ENCODE measurements at places on chromosomes 5 and 9.

DNA sequence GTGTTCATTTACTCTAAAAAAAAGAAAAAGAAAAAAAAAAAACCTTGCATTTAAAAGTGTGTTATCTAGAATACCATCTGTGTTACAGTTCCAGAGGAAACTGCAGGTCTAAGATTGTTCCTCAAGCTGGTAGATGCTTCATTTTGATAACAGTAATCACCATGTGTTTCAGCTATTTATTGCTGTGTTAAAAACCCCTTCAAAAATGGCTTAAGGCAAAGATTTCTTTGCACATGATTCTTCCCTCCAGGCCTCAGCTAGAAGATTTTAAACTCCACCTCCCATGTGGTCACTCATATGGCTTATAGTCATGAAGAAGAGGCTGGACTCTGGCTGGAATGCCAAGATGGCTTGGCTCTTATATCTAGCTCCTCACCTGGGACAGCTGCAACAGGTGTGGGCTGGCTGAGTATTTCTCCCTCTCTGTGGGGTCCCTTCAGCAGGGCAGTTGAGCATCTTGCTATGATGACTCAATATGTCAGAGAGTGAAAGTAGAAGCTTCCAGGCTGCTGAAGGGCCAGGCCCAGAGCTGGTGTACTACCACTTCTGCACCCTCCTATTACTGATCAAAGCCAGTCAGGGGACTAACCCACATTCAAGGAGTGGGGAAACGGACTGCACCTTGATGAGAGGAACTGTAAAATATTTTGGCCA lies 920.4 kb upstream of the DMAC1 start:
- DNase-seq: no peak

DNA sequence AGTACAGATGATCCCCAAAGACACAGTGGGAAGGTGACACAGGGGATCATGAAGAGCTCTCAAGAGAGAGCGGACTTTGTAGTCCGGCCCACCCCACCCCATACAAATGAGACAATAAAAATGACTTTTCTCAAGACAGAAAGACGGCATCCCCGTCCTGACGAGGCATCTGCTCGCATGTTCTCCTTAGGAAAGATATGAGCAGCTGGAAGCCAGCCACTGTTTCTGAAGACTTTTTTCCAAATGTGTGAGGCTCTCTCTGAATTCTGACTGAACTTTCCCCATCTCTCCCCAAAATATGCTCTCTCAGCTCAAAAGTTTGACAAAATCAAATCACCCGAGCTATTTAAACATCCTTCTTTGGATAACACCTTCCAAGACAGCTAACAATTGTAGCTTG lies 105.2 kb downstream of the RFK start:
- DNase-seq: no peak

GRCh38 chr5:53983568-53984460 lies 326.6 kb downstream of the ARL15 start:
- no peak for DNase-seq

- no peak for DNase-seq
These were observed 177.4 kb downstream of the SLC28A3 start for GRCh38 chr9:84163052-84163650.

- no peak for DNase-seq
These were observed 72.3 kb downstream of the ZNF366 start for GRCh38 chr5:72434781-72435437.

DNA sequence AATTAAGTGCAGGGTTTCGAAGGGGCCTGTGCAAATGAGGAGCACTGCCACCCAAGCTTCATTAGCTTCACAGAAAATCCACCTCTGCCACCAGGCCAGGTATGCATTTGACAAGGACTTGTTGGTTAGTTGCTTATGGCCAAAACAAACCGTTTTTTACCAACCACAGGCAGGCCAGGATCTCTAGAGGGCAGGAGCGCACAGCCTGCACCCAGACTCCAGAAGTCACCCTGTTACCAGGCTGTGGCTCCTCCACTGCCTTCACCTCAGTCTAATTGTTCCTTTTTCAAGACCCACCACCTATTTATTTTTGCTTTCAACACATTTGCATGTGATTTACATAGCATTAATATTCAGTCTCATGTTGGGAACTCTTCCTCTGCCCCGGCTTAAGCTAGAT lies 78.3 kb upstream of the HSPA9 start:
- DNase-seq: no peak

DNA sequence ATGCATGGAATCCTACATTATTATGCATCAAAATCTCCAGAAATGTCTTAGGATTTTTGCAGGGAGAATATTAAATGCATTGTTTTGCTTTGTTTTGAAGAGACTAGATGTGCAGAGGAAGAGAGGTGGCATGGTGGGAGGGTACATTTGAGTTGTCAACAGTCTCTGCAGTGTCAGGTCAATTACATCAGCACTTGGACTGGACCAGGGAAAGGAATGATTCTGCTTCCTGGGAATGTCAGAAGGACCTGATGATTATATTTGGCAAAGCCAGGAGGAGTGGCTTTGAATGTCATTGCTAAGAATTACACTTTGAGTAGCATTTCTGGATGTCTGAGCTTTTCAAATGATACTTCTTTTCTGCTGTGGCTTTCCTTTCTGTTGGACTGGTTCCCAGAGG lies 17.5 kb upstream of the TMEFF1 start:
- DNase-seq: no peak

GRCh38 chr9:97889941-97890887 lies 32.1 kb downstream of the TRMO start:
- no peak for DNase-seq

DNA sequence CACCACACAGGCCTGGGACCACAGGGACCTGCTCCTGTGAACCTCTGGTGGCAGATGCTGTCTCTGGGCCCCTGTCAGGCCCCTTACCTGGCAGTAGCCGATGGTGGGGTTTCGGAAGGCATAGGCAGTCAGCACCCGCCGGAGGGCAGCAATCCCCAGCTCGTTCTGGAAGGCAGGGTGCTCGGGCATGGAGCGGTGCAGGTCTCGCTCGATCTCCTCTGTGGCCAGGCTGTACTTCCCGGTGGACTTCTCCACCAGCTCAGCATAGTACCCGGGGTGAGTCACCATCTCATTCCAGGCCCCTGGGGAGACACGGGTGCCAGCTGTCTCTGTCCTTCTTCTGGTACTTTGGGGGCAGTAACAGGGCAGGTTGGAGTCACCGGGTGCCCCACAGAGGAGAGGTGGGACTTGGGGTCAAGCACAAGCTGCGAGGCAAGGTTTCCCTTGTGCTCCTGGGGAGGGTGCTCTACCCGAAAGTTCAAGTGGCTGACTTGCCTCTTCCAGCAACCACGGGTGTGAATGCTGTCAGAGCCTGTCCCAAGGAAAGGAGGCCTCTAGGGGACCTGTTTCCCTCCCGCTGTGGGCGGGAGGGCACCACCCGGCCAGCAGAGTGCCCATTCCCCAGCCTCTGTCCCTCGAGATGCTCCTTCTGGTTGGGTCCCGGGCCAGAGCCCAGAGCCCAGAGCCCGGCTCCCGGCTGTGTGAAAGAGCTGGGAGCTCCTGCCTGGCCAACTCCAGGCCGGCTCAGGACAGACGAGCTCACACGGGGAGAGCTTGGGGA lies 19.8 kb upstream of the MRNIP start:
- DNase-seq: no peak

DNA sequence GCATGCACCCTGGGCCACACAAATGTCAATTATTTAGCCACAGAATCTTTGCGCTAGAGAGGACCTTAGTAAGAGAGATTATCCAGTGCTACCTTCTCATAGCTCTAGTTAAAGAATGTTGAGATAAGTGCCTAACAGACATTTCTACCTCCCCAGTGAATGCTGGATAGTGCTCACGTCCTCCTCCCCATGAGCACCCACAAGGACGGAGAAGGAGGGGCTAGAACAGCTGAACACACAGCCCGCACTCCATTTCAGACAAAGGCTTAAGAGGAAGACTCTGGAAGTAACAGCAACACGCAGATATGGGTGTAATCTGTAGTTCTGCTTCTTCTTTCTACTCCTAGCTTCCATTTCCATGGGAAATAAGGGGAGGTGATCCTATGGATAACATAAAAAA lies 120.5 kb downstream of the FEM1C start:
- no peak for DNase-seq

DNA sequence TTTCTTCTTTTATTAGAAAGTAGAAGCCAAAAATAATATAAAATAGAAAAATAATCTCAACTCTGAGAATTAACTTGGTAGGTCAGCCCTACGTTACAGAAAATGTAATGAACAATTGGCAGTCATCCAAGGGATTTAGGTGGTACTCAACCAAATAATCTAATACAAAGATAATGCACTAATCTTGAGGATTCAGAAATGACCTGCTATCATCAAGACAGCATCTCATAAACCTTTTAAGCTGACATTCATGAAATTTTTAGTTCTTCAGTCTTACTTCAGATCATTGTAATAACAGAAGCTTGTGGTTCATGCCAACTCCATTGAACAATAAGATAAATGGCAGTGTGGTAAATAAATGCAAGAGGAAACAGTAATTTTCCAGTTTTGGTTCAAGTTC lies 1058.0 kb downstream of the MAT2B start:
- no peak for DNase-seq

DNA sequence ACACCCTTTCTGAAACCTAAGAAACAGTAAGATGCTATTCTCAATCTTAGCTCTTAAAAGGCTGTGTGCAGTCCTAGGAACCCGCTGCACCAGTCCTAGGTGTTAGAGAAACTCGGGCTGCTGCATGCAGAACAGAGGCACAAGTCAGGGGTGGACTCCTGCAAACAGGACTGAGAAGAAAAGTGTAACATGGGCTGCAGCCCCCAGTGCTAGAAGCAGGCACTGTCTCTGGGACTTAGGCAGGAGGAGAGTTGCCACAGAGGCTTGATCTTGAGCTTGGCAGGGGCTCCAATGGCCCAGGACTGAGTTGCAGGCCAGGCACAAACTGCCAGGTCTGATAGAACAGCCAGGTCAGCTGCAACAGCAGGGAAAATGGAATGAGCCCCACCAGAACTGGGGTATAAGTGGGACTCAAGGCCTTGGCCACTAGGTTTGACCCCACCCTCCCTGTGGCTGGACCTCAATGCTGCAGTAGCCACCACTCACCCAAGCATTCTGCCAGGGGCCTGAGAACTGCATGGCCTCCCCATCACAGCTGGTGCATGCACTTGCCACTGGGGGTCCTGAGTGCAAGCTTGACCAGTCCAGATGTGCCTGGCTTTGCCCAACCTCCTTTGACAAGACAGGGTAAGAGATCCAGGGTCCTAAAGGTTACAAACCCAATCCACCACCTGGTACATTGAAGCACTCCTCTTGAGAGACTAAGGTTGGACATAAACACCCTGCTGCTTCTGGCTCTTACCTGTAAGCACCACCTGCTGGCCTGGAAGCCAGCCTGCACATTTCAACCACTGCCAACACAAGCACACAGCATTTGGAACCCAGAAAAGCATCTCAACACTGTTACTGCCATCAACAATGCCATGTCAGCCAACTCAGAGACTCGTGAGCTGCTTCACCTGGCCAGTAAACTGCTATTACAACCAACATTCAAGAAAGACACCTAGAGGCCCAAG lies 103.3 kb downstream of the FBXL17 start:
- DNase-seq: no peak

GRCh38 chr5:126100767-126101166 lies 322.4 kb upstream of the GRAMD2B start:
- no peak for DNase-seq
